ENCODE measurements at places on chromosomes 11 and 22.

GRCh38 chr22:38953091-38953490, 4.3 kb upstream of the APOBEC3A start:
- no peak for DNase-seq

DNA sequence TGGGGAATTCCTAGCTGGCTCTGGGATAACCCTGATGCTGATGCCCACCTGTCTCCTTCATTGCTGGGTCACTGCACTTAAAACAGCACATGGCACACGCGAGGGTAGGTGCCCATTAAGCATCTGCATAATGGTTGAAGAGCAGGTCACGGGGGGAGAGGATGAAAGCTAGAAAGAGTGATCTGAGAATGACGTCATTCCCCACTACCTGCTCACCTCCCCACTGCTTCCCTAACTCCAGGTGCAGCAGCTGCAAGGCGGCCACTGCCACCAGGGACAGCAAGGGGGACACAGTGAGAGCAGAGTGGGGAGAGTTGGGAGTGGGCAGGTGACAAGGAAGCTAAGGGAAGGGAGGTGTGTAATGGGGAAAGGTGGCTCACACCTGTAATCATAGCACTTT, 27.0 kb downstream of the ADA2 start:
- DNase-seq = no peak

DNA sequence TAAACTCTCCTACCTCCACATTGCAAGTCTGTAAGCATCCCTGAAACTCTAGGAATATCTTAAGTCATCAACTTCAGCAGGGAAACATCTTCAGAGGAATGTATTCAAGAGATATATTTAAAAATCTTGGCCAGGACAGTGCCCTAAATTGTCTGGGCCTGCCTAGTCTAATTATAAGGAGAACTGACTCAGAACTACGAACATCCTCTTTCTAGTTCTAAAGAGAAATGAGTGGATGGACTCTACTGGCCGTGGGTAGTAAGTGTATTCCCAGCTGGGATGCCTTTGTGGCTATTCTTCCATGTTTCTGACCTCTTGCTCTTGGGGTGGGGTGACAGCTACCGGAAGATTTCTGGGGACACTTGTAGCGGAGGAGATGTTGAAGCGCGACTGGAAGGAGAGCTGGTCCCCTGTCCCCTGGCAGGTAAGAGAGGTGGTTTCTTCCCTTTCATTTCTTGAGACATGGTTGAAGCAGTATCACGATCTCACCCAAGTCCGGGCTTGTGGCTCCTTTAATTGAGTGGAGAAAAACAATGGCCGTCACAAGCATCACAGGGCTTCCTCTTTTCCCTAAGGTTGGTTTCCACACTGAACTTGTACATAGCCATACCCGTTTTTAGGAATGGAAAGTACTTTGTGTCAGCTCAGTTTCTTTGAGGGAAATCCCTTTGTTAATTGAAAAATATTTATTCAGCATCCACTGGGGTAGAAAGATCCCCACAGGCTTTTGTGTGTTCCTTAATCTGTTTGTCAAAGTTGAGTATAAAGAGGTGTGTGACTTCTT, 97.7 kb upstream of the SORL1-AS1 start:
- no peak for DNase-seq

DNA sequence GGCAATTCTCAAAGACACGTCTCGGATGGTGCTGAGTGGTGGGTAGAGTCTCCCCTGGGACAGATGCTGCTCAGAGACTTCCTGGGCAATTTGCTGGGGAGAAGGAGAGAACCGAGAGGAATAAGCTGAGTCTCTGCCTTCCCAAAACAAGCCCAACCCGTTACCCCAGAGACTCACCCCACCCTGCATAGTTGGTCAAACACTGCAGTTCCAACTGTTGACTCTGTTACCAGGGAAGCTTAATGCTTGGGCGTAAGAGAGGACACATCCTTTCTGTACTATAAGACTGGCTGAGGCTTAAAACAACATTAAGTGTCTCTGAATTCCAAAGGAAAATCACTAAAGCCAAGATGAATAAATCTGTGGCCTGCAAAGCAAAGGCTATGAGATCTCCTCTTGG, 68.1 kb downstream of the CCDC81 start:
- DNase-seq = no peak

DNA sequence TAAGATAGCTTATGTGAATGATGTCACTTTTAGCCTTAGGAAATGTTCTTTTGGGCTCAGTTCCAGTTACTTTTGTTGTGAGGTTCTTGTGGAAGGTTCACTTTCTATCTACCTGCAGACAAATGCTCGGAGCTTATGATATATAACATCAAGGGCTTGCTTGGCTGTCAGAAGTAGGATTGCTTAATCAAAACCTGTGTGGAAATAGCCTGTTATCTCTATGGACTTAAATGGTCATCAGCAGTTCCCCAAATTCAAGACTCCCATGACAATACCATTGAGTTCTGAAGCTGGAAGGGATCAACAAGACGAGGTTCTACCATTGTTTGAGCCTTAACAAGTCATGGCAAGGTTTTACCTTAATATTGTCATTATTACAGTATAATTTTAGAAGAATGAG, 43.8 kb downstream of the FLI1 start:
- no peak for DNase-seq

- DNase-seq = peak; percentile 41
Measured at GRCh38 chr11:46369458-46370152, 11.9 kb upstream of the MDK start.

- DNase-seq = no peak
Measured at GRCh38 chr11:132804258-132804657, 728.0 kb downstream of the OPCML start.

- no peak for DNase-seq
Measured at GRCh38 chr11:9210922-9211320, 54.2 kb downstream of the DENND5A start.

DNA sequence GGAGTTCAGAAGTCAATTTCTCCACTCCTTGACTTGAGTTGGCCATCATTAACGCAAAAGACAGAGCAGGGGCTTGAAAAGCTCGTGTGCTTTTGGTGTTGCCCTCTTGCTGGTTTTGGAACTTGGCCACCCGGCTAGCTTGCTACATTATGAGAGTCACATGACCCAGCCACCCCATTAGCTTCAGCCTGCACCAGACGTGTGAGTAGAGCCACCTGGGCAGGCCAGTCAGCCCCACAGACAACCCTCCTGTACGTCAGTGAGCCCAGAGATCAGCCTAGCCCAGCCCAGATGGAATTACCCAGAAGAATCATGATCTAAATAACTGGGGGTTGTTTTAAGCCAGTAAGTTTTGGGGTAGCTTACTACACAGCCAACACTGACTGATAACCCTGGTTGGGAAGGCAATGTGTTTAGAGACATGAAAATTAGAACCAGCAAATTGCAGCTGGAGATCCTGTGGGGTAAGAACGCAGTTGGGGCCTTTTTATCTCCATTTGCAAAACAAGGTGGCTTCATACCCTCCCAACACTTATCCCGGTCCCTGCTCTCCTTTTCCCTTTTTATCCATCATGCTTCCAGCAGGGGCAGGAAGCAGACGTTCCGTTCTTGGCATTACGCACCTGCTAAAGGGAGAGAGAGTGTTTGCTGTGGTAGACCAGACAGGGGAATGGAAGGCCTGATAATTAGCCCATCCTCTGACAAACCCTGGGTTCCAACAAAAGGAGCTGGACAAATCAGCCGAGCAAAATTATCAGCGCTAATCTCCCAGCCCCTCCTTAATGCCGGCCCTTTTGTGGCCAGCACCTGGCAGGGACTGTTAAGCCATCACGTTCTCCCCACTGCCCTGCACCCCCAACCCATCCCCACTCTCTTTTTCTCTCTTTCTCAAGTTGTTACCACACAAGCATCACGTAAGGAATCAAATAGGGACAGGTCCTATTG, 548.7 kb upstream of the CADM1 start:
- DNase-seq = no peak

DNA sequence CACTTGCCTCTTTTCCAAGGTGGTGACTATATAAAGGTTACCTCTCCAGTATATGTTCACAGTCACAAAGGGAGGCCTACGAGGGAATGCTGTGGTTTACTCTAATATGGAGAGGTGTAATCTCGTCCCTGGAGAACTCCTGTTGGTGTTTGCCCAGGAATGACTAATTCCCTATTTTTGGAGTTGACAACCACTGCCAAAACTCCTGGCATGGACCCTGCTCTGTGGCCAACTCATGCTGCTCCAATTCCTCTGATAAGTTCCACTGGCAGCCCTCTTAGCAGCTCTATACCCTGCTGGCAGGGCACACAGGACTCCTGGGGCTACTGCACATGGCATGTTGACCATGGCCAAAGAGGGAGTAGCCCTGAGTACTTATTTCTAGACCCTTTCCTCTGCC, 418.7 kb upstream of the ANO5 start:
- no peak for DNase-seq

DNA sequence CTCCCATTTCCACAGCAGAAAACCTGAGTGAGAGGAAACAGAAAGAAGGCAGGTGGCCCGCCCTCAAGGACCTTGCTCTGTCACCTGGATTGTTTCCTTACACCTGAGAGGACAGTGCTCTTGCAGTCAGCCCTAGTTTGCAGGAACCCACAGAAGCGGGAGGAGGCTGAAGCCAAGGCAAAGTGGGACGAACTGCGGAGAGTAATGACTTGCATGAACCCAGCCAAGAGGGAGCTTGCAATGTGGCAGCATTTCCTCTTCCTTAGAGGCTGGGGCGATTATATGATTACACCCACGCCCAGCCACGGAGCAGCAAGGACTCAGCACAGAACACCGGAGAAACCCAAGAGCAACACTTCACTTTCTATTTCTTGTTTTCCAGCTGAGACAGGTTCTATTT, 102.6 kb downstream of the SPON1 start:
- peak; percentile 10 for DNase-seq

DNA sequence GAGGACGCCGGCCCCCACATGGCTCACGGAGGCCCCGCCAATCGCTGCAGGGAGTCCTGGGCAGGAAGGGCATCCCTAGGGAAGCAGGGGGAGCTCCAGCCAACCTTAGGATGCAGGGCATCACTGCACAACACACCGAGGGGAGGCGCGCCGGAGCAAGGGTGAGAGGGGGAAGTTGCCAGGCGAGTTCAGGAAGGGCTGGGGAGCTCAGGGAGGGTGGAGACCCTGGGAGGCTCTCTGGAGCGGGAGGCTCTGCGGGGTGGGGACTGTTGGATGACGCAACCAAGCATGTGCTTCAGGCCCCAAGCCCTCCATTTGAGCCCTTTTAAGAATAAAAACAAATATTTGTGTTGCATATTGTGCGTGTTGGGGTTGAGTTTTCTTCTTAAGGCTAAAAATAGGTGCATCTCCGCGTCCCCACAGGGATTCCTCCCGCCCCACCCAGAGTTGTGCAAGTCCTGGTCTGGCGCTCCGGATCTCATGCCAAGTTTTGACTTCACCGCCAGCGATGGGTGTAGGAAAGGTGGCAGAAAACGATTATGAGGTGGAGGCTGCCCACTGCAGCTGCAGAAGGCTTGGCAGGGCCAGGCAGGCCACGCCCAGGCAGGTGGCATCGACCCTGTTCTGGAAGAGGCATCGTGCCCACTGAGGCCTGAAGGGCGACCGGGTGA, 65.2 kb downstream of the WNT7B start:
- DNase-seq = no peak

- DNase-seq = peak; percentile 48
Measured at GRCh38 chr11:63945477-63946163, 6.8 kb downstream of the NAA40 start.

GRCh38 chr22:20392983-20393704, 807 bp upstream of the ZNF74 start:
- DNase-seq = no peak

GRCh38 chr11:83695046-83695445, 408.9 kb upstream of the CCDC90B start:
- no peak for DNase-seq

DNA sequence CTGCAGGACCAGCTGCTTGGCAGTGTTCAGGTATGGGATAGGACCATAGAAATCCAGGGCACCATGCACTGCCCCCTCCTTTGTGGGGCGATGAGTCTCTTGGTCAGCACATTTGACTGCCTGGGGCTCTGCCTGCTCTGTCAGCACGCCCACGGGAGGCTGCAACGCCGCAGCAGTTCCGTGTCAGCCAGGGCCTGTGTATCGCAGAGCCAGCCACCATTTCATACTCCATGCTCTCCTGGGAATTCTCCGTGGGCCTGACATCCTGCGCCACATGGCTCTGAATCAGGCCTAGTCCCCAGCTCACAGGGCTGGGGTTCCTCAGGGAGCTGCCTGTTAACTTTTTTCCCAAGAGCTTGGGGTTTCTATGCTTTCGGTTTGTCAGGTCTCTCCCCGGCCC, 16.9 kb upstream of the RELT start:
- DNase-seq = no peak

All from CD4-positive, alpha-beta T cell treated with Interleukin-6 at 100 ng/mL for 8 hours (primary cell).